Gastroesophageal sphincter (tissue), 4 donors: ENCODE measurements at places on chromosomes 5 and 9. TPM values are rescaled to one million over a fixed set of nuclear protein-coding genes. Genes with fewer than 3 reads are reported as not detected.

SPINK13 gene
- total RNA-seq = not detected

DMGDH gene
- 4.8 TPM for total RNA-seq

SPATA24 gene
- 13.5 TPM for total RNA-seq

PCDHGC5 gene
- 0.07 TPM for total RNA-seq

FGF1 gene
- 0.16 TPM for total RNA-seq

PTGR1 gene
- 34.5 TPM for total RNA-seq

SPRY4 gene
- 18.1 TPM for total RNA-seq

- no peak for ATAC-seq
Observed at GRCh38 chr5:72157625-72157962, 50.3 kb downstream of the MAP1B start.

DNA sequence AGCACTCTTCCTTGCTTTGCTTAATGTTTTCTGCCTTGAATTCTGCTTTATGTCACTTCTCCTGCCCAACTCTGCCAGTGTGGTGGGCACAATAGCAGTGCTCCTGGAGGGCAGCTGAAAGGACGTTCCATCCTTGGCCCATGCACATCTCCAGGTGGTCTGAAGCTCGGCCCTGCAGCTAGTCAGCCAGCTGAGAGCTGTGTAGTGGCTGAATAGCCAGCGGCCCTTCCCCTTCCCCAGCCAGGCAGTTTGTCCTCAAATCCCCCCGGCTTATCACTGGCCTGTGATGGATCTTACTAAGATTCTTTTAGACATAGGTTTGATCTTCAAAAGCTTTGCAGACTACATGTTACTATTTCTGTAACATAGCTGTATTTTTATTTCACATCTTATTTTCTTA lies 42.7 kb upstream of the ANGPTL2 start:
- ATAC-seq = no peak

DNA sequence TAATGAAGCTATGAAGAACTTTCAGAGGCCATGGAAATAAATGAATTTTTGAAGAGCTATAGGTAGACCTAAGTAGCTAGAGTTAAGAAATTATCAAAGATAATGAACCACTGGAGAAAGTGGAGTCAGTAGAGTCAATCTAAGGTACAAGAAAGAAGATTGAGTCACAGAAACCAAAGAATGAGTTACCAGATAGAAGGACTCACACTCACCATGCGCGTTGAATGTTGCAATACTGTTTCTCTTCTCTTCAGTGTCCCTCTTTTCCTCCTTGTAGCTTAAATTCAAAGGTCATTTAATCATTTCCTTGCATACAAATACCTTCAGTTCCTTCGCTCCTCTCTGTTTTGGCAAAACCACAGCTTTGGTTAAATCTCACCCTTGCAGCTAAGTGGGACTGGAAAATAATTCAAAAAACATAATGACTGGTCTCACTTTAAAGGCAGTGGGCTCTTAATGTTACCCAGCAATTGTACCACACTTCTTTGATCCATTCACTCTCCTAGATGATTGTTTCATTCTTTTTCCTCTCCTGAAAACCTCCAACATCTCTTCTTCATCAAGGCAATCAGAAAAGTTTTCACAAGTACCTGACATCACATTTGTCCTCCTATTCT lies 58.3 kb downstream of the NIPBL start:
- ATAC-seq = no peak

DNA sequence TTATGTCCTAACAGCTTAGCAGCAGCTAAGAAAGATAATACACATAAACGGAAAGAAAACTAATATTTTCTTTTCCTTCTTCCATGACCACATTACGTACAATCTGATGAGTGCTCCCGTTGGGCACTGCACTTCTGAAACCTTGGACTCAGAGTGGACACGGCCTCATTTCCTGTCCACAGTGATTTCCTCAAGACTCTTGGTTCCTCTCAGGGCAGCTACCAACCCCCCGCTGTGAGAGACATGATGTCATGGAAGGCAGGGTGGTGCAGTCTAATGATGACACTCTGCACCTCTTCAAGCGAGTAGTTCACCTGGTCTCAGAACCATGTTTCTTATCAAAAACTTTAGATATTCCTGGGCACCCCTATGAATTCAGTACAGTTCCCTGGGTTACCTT lies 68.7 kb upstream of the CTSL start:
- ATAC-seq = peak; percentile 31

DNA sequence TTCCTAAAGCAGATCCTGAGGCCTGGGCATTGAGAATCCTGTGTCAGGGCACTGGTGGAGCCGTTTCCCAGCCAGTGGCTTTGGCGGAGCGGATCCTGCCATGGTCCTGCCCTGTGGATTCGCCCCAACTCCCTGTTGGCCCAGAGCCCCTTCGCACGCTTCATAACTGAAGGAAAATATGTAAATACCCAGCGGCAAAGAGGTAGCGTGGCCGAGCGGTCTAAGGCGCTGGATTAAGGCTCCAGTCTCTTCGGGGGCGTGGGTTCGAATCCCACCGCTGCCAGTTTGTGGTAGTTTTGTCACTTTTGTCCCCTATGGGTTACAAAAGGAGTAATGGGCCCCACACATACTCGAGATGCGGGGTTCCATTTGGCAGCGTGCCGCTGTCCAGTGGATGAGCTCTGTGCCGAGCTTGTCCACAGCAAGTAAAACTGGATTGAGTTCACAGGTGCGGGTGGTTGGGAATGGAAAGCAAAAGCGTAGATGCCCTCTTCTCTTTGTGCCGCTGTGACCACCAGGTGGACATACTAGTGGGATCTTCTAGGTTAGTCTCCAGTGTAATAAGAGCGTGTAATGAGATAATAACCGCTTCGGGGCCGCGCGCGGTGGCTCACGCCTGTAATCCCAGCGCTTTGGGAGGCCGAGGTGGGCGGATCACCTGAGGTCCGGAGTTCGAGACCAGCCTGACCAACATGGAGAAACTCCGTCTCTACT lies 17.3 kb downstream of the TRIM7 start:
- ATAC-seq = peak; percentile 32

- peak; percentile 52 for ATAC-seq
Observed at GRCh38 chr5:60843936-60844905, at the start of gene ELOVL7. Gene ELOVL7, minus strand, starts transcription at chr5:60844269. Its CDS starts 56,872 bp downstream, at chr5:60787397.

- no peak for ATAC-seq
Observed at GRCh38 chr9:90299968-90300367, 342.7 kb downstream of the DIRAS2 start.

DNA sequence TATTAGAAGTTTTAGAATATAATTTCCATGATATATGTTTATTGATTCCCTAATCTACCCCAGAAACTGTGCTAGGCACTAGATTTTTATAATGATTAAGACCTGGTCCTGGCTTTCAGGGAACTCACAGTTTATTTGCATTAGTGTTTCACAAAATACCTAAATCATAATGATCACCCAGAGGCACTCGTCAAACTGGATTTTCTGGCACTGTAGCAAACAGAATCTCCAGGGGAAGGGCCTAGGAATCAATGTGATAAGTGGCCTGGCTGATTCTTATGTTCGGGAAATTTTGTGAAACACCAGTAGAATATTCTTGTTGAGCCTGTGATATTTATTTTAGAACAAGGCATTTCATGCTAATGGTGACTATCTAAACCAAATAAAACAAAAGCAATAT lies 37.4 kb upstream of the SRP19 start:
- no peak for ATAC-seq
